ENCODE measurements at places on chromosomes 4 and X.

GRCh38 chrX:111823703-111824102, 52.3 kb upstream of the TRPC5OS start:
- no peak for DNase-seq

DNA sequence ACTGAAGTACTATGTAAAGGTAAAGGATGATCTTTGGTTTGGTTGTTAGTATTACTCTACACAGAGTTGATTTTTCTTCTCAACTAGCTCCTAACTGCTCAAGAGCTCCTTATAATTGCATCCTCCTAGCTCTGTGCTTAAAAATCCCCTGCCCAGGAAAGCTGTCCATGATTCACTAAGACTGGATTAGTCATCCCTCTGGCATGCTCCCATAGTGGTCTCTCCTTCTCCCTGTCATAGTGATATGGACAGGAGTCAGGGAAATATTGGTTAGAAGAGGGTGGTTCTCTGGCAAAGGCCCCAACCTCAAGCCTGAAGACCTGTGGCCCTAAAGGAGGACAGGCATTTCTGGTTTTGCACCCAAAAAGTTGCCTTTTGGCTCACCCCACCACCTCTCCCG, 242.3 kb upstream of the KCNIP4 start:
- DNase-seq: no peak

- peak; percentile 18 for DNase-seq
Observed at GRCh38 chr4:24473309-24473721, 111.0 kb downstream of the DHX15 start.

DNA sequence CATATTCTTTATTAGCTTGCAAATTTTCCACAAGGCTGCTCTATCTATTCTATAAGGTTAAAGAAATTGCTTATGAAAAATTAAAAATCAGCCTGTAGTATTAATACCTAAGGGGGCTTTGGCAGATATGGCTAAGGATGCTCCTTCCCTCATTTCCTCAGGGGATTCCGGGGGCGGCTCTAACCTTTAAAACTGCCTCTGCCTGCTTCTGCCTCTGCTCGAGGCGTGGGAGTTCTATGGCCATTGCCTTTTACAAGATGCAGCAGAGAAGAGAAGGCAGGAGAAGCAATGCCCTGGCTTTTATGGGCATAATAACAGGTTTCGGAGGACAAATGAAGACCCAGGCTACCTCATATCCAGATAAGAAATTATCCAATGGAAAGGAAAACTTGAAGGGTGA, 8.6 kb upstream of the CDKN2AIP start:
- DNase-seq: no peak

GRCh38 chrX:16711893-16712547, 449 bp downstream of the CTPS2 start:
- peak; percentile 46 for DNase-seq

GRCh38 chr4:59956366-59956765, 1243.8 kb upstream of the ADGRL3 start:
- DNase-seq: no peak

DNA sequence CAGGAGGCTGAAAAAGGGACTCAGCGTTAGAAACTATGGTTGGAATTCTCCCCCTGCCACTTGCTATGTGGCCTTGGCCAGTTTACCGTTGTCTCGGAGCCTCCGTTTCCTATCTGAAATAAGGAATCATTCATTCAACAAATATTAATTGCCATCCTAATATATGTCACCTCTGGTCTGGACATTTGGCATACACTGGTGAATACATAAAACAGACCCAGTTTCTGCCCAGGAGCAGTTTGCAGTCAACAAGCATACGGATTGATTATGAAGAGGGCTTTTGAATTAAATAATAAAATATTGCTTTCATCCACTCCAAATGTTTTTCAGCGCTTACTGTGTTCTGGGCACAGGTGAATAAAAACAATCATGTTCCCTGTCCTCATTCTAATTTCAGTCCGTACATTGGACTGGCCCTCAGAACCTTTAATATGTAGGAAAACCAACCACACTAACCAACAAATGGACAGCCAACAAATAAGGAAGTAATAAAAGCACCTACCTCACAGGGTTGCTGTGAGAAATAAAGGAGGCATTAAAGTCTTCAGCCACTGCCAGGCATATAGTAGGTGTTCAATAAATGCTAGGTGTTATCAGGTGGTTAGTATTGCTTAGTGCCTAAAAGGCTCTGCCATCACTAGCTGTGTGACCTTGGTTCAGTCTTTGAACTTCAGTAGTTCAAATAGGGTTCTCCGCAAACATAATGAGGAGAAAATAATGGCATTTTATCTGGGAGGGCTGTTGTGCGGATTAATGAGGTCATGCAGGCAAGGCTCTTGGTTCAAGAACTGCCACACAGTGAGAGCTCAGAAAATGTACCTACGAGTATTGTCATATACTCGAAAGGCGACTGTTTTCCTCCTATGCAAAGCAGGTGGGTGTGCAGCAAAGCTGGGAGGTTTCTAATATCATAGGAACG, 7.3 kb upstream of the GSX2 start:
- no peak for DNase-seq

DNA sequence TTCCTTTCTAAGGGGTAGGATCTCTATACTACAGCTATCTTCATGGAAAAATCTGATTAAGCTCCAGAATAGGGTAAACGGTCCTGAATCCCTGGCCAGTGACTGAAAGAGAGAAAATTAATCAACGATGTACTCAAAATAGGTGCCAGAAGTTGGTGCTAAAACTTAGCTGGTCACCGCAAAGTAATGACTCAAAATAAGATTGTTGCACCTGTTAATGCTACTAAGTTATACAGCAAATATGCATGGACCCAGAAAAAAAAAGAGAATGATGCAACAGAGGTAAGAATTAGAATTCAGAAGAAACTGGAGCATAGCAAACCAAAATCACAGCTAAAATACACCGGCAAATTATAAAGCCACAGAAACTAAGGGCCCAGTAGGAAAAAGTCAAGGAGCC, 239.7 kb upstream of the FAM241A start:
- DNase-seq: no peak

GRCh38 chr4:147340111-147340510, 140.8 kb upstream of the EDNRA start:
- no peak for DNase-seq

- no peak for DNase-seq
Observed at GRCh38 chr4:154361450-154361849, 130.1 kb downstream of the DCHS2 start.

GRCh38 chrX:112368371-112368770, 285.8 kb upstream of the TRPC5 start:
- peak; percentile 50 for DNase-seq

GRCh38 chr4:75254745-75255144, 259.5 kb downstream of the RCHY1 start:
- DNase-seq: peak; percentile 73

DNA sequence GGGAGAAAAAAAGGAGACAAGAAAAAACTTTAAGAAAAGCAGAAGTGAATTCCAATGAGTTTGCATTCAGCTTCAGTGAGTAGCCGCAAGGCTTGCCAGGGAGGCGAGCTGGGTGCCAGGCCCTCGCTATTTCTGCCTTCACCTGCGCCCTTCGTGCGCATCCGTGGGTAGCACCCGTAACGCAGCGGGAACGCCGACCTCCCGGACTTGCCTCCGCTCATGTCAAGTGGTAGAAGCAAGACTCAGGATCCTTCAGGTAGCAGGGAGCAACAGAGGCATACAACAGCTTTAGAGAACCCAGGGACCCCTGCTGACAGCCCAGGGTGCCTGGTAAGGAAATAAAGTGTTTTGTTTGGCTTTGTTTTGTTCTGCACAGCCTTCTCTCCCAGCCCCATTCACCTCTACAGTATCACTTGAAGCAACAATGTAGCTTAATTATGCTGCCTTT, 140.0 kb upstream of the BCOR start:
- peak; percentile 34 for DNase-seq

DNA sequence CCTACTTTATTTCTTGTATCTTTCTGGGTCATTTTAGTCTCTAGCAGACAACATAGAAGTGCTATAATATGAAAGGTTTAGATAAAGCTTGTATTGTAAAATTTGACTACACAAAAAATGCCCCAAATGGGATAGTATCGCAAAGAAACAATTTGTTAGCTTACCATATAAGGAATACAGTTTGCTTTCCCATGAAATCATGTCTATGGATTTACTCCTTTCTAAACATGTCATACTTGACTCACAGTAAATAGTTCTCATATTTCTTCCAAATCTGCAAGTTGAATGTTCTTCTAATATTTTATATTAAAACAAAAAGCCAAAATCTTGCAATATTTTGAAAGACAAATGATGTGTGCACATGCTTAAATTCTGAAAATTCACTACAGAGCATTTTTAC, 103.9 kb downstream of the PPA2 start:
- DNase-seq: no peak

DNA sequence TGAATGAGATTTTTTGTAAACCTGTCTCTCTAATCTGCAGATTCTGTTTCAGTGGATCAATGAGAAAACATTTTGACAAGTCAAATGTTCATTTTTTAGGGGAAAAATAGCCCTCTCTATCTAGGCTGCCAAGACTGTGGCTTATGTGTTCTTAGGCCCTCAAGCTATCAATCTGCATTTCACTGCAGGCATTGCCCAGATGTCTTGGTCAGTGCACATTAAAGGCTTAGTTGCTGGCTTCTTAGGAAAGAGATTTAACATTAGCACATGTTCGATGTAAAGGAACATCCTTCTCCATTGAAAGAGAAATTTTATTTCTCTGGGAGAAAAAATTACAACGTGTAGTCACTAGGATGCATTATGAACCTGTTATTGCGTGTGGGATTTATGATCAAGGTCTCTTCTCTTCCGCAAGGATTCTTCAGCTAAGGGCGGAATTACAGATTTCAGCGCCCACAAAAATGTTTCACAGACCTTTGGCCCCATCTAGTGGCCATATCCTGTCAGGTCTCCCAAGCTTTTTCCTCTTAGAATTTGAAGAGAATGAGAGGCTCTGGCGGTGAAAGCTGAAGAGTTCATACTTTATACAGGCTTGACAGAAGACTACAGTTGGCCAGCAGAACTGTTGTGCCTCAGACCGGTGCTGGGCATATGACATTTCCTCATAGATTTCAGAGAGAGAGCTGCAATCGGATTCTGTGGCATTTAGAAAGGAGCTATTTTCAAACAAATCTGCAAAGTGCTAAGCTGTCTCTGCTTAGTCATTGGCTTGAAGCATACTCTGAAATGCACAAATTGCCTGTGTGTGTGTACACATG, 144.6 kb upstream of the NOCT start:
- DNase-seq: peak; percentile 81

GRCh38 chr4:164948975-164949374, 28.5 kb downstream of the TRIM61 start:
- DNase-seq: no peak

GRCh38 chr4:142700531-142700930, 145.6 kb downstream of the INPP4B start:
- DNase-seq: no peak

GRCh38 chrX:44908153-44908552, 35.2 kb downstream of the KDM6A start:
- DNase-seq: peak; percentile 31

GRCh38 chr4:102826105-102826889, 1.1 kb downstream of the UBE2D3 start:
- no peak for DNase-seq

DNA sequence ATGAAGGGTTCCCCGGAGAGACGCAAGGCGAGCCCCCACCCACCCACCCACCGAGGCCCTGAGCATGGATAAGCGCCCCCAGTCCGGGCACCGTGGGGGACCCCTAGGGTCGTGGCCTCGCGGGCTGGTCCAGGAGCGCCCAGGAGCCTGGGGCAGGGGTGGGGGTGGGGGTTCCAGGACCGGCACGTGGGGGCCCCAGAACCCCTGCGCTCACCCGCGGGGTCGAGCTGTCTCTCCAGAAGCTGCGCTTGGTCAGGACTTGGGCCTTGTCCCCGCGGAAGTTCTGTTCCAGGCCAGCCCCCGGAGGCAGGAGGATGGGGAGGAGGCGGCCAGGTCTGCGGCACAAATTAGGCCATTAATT, 11.2 kb upstream of the SHOX start:
- DNase-seq: no peak

DNA sequence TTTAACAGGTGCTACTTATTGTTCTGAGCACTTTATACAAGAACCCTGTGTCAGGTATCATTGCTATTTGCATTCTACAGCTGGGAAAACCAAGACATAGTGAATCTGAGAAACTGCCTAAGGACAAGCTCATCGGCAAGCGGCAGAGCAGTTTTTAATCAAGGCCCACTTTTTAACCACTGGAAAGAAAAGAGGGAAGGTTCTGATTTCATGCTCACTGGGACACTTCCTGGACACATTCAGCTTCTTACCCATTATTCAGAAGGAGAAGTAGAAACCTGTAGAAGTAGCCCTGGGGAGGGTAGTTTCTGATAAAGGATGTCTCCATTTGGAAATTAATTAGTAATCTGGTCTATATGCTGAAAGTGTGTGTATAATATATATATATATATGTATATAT, 2.5 kb upstream of the LNX1 start:
- DNase-seq: no peak

- no peak for DNase-seq
Observed at GRCh38 chr4:80058740-80059139, 14.3 kb downstream of the ANTXR2 start.

GRCh38 chr4:13087041-13087440, 397.1 kb downstream of the RAB28 start:
- no peak for DNase-seq

DNA sequence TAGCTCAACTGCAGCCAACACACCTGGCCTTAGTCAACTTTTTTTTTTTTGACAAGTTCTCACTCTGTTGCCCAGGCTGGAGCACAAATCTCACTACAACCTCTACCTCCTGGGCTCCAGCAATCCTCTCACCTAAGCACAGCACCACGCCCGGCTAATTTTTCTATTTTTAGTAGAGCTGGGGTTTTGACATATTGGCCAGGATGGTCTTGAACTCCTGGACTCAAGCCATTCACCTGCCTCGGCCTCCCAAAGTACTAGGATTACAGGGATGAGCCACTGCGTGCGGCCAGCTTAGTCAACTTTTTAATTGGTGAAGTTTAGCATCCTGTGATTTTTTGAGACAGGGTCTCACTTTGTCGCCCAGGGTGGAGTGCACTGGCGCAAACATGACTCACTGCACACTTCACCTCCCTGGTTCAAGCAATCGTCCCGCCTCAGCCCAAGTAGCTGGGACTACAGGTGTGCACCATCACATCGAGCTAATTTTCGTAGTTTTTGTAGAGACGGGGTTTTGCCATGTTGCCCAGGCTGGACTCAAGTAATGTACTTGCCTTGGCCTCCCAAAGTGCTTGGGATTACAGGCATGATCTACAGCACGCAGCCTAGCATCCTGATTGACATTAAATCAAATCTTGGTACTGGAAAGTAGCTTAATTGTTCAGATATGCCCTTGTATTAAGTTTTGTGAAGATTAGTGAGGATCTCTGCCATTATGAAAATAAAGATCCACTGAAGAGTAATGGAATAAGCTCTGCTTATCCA, 8.3 kb downstream of the HNRNPDL start:
- peak; percentile 33 for DNase-seq

DNA sequence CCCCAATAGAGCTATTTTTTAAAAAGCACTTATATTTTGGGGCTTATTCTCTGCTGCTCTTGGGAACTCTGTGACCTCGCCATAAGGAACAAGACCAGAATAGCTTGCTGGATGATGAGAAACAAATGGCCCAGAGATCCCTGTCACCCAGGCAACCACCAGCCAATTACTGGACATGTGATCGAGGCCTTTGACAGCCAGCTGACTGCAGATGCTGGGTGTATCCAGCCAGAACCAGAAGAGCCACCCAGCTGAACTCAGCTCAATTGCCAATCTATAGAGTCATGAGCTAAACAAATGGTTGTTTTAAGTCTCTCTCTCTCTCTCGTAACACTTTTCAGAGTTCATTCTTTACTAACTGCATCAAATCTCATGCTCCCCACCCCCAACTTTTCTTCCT, 24.4 kb upstream of the CITED1 start:
- no peak for DNase-seq

All from HAP-1 (cell line).